AG08396 (cell line): ENCODE measurements at places on chromosomes 1 and 21.

- DNase-seq, result no peak
Observed at GRCh38 chr1:172326136-172326535, 94.3 kb upstream of the C1orf105 start.

DNA sequence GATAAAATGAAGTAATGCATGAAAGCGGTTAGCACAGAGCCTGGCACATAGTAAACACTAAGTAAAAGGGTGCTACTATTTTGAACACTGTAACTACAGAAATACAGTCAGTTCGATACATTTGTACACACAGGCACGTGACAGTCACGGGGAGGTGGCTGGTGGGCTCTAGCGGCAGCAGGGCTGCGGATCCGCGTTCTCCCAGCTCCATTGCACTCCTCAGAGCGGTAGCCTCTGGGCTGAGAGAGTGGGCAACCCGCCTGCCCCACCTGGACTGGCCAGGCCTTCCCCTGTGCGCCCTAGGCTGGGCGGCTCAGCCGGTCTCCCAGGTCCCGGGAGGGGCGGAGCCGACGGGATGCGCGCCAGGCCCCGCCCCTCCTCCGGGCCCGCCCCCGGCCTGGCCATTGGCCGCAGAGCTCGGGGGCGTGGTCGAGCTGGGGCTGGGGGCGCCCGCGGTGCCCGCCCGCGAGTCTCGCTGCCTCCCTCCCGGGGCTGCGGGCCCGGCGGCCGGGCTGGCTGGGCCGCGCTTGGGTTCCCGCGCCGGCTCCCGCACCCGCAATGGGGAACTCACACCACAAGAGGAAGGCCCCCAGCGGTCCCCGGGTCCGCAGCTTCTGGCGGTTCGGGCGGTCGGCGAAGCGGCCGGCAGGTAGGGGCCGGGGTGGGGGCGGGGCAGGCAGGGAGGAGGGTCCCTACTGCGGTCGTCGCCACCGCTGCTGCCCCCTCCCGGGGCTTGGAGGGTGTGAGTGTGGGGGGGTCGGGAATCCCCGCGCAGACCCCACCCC, 51.2 kb upstream of the SYNC start:
- peak; percentile 97 for DNase-seq

GRCh38 chr1:7526867-7527732, 244.0 kb upstream of the VAMP3 start:
- DNase-seq, result peak; percentile 55

DNA sequence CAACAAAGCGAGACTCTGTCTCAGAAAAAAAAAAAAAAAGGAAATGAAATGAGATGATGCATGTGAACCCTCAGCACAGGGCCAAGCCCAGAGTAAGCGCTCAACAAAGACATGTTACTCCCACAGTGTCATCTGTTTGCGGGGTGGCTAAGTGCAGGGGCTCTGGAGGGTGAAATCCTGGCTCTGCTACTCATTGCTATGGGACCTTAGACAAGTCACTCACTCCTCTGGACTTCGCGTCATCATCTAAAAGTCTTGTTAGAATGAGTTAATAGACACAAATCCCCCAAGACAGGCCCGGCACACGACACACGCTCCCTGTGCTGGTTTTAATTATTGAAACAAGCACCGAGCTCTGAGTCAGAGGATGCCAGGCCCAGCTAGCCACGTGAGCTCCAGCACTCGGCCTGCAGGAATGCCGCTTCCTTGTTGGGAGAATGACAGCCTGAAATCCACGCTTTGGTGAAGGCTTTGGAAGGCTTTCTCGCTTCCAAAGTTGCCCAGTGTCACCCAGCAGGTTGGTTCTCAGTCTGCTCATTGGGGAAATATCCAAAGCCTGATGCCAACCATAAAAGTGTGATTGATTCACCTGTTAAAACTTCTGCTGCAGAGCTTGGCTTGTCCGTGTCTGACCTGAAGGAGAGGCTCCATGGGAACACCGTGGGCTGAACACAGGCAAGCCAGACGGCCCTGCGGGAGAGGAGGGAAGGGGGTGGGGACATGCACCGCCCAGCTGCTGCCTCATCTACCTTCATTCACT, 36.7 kb upstream of the TARDBP start:
- DNase-seq, result peak; percentile 92

- DNase-seq, result no peak
Observed at GRCh38 chr1:8365661-8366362, 47.9 kb downstream of the SLC45A1 start.
